ENCODE measurements at places on chromosomes 1 and 21.

DNA sequence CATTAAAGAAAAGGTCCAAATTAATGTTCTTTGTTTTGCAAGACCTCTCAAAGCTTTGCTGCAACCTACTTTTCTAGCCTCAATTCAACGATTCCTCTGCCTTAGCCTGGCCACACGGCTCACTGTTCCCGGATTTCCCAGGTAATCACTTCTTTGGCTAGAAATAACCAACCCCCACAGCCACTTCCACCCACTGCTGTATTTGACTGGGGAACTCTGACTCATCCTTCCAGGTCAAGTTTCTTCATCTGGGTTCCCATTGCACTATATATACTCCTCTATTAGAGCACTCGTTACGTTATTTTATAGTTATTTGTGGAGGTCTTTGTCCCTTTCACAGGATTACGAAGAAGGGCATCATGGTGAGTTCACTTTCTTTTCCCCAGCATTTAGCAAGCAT, 185.9 kb downstream of the CACNA1E start:
- DNase-seq: no peak

DNA sequence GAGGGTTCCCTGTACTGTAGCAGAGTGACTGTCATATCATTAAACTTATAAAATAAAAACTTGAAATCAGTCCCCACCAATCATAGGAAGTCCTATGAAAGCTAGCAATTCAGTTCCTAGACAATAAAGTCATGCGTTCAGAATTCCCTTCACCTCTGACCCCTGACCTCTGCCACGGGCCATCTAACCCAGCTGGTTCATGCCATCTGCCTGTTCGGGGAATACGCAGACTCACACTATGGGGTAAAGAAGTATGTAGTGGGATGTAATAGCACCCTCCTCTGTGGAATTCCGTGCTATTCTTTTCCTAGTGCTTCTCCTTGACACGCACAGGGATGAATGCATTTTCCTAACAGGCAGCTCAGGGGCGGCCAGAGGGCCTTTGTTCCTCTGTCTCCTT, 2.1 kb downstream of the GSTM4 start:
- DNase-seq: no peak

DNA sequence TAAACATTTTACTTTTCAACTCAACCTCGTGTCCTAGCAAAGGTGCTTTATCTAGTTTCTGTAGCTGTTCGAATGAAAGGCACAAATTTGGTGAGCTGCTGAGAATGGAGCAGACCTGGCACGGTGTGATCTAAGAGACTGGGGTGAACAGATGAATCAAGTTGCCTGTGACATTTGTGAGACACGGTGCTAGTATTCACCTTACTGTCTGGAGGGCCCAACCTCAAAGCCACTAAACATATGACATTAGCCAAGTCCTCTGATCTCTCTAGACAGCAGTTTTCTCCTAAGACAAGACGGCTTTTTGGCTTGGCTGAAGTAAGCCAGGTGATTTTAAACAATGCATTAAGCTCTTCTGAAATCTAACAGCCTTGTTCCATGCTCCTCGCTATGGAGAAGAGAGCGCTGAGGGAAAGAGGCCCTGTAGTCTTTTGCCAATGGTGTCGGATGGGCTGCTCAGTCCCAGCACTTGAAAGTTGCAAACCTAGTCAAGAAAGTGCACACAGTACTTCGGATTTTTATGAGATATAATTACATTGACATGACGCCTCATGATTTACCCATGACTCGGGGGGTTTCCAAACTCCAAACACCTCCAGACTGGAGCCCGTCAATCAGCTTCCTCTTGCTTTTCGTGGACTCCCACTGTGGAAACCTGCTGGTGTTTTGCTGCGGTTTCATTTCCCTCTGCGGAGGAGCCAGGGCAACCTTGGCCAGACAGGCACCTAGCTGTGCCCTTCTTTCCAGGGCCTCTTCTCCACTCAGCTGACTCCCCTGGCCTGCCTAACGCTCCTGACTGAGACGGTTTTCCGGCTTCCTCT, 794 bp upstream of the TOR3A start:
- no peak for DNase-seq

DNA sequence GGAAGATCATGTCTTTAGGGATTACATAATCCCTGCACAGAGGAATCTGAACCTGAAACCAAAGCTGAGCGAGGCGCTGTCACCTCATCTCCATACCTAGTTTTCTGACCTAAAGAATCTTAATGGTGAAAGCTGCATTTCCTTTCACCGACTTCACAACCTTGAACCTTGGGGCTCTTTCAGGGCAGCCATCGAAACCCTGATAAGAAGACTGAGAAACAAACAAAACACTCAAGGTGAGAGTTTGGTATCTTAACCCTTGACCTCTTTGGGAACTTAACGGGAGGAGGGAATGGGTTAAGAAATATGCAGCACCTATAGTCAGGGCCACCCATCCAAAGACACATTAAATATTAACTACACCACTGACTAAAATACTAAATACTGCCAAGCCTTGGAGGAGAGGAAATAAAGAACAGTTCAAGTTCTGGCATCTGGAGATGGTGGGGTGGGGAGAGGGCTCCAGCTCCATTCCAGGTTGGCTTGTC, 2.0 kb downstream of the C1orf116 start:
- no peak for DNase-seq

GRCh38 chr1:186519982-186520381, 59.1 kb upstream of the PDC start:
- DNase-seq: no peak

DNA sequence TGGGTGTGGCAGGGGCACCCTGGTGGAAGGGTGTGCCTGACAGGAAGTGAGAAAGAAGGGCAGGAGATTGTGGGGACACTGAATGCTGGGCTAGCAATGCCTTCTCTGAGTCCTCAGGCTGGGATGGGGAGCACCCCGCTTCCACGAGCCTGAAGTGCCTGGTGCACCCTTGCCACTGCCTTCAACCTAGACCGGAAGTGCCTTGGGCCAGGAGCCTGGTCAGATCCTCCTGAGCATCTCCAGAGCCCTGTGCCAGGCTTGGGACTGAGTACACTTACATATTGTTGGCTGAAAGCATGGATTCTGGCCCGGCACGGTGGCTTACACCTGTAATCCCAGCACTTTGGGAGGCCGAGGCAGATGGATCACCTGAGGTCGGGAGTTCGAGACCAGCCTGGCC, 205.8 kb upstream of the EDN2 start:
- DNase-seq: no peak

DNA sequence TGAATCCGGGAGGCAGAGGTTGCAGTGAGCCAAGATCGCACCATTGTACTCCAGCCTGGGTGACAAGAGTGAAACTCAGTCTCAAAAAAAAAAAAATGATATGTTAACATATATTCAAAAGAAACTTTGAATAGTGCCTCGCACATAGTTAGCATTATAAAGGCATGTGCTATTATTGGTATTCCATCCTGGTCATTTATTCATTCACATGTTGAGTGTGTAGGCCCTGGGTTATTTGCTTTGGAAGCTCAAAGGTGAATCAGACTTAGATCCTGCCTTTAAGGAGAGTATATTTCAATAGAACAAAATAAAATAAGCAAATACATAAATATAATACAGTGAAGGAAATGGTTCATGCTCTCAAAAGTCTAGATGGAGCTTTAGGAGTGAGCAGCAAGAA, 13.4 kb downstream of the SLC22A15 start:
- no peak for DNase-seq

DNA sequence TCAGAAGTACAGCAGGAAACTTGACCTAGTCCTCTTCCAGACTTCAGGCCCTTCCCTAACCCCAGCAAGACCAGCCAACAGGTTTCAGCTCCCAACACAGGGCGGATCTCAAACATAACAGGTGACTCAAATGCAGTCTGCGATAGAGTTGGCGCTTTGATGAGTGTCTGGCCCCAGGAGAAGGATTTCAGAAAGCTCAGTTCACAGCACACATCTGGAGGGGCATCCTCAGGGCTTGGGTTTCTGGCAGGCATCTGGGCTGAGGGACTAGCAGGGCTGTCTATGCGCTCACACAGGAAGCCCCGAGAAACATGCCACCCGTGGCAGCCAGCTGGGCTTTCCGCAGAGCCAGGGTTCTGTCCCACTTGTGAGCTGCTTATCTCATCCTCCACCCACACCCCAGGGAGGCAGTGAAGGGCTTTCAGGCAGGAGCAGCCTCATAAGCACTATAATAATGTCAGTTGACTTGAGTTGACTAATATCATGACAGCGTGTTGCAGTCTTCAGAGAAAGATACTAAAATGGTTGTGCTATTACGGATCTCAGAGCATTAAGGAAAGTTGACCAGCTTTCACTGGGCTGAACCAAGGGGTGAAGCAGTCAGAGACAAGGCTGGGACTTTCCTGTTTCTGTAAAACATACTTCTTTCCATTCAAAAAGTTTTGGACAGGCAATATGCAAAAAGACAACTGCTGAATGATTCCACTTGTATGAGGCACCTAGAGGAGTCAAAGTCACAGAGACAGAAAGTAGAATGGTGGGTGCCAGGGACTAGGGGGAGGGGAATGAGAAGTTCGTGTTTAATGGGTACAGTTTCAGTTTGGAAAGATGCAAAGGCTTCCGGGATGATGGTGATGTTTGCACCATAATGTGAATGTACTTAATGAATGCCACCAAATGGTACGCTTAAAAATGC, 233.0 kb upstream of the IRF2BP2 start:
- DNase-seq: peak; percentile 50

DNA sequence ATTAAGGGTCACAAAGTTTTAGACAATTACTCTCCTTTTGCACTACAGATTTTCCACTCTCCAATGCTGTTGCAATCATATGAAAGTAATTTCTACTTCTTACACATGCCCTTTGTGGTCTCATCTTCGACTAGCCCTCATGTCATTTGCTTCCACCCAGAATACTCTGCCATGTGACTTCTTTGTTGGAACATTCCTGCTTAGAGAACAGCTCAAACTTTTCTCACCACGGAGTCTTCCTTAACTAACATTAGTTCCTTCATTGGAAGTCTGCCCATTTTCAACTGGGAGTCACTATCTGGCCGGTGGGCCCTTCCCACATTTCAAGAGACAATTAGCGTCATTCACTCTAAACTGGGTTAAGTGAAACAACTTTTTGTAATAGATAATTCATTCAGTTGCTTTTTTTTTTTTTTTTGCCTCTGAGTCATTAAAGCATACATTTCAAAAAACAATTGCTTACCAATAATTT, 142.6 kb upstream of the PALMD start:
- no peak for DNase-seq

GRCh38 chr21:39611551-39612190, 1.1 kb upstream of the B3GALT5 start:
- no peak for DNase-seq

DNA sequence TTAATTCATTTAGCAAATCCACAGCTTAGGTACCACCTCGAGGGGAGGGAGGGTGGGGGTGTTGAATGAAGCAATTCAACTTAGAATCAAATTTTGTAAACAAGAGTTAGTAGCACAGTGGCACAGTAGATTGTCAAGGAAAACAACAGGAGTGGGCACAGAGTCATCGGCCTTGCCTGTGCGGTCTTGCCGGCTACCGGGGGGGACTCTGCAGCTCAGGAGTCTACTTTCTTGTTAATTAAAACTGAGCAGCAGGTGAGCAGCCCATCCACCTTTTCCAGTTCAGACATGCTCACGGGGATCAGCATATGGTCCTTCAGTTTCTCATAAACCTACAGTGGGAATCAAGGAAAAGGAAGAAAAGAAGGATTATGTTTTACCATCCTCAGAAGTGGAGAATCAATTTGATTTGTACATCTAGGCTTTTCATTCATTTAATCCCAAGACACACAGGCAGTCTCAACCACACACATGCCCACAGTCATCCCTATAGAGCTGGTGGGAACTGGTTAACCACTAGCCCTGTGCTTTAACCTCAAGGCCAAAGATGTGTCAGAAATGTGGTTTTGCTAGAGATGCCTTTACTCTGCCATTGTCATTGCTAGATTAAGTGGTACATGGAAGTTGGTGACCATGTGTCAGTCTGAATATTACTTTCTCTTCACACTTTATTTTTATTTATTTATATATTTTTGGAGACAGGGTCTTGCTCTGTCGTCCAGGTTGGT, 45.0 kb upstream of the BCL10 start:
- DNase-seq: no peak

GRCh38 chr1:113701429-113701828, 57.9 kb downstream of the PHTF1 start:
- no peak for DNase-seq
